CD4-positive, alpha-beta T cell treated with Interleukin-6 at 100 ng/mL for 8 hours (primary cell): ENCODE measurements at places on chromosomes 16 and 17.

DNA sequence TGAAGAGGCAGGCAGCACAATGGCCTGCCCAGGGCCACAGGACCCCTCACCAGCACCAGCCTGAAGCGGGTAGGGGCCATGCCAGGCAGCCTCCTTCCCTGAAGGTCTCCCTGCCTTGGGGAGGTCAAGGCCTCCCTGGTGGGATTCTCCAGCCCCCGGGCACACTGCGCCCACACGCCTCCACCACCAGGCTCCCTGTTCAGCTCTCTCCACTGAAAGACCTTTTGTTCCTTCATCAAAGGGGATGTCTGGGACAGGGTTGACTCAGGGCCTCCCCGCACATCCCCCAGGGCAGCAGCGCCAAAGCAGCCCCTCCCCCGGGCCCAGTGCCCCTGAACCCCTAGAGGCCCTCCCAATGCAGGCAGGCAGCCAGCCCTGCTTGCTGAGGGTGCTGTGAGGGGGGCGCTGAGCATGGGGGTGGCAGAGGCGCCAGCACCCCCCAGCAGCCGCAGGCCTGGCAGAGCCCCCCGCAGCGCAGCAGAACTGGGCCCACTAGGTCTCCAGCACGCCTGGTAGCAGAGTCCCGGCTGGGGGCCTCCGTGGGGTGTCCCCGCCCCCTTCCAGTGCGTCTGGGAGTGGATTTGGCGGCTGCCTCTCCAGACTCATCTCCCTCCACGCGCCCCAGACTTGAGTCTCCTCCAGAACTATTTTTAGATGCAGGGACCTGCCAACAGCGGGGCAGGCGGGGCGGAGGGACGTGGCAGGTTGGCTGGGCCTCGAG, 13.1 kb downstream of the BCAR1 start:
- no peak for DNase-seq

- no peak for DNase-seq
Measured at GRCh38 chr17:66335797-66336196, 33.4 kb downstream of the PRKCA start.

GRCh38 chr16:58152246-58152868, 23.2 kb upstream of the CFAP20 start:
- DNase-seq = no peak

DNA sequence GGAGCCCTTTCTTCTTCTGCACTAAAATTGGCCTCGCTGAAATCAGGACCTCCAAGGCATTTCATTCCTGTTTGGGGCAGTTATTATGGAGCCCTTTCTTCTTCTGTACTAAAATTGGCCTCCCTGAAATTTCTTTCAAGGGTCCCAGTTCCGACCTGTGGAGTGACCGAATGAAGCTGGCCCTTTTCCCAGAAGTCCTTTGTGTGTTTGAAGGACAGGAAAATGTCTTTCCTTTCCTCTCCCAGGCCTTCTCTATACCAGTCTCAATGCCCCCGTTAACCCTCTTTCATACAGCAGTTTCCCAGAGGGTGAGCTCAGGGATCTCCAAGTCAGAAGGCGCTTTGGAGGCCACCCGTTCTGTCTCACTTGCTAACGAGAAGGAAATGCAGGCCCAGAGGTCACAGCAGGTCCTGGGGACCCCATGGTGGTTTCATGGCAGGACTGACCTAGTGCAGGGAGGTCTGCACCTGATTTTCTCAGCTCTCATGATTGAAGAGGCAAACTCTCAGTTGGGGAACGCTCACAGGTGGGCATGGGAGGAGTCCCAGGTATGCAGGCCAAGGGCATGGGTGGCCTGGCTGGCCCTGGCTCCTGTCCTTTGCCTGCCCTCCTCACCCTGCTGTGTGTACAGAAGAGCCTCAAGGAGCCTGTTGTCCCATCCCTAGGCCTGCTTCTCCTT, 37.1 kb upstream of the DOC2B start:
- DNase-seq = no peak

- no peak for DNase-seq
Measured at GRCh38 chr16:78448658-78449271, 349.3 kb downstream of the WWOX start.

DNA sequence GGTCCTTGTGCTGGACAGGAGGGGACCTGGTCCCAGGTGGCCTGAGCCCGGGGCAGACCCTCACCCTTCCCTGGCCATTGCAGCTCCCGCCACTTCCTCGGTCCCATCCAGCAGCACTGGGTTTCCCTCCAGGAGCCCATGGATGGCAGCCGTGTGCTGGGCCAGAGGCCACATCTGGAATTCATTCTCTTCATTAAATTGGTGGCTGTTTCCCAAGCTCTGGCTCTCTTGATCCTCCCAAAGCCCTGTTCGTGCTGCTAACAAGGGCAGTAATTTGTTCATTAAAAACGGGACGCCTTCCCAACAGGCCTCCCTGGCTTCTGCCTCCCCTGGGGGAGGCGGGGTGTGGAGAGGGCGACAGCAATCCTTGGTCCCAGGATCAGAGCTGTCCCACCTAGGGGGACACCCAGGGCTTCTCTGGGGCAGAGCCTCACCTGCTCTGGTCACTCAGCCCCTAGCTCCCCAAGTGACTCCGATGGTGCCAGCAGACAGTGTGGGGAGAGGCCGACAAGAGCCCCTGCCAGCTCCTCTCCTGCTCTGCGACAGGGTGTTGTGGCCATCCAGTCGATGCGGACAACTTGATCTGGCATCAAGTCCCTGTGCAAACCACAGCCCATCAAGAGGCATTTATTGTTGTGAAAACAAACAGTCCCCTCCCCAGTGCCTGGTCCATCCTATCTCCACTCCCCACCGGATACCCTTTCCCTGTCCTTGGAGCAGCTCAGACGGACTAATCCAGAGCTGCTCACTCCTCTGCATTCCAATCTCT, 44.0 kb downstream of the SDK2 start:
- no peak for DNase-seq

DNA sequence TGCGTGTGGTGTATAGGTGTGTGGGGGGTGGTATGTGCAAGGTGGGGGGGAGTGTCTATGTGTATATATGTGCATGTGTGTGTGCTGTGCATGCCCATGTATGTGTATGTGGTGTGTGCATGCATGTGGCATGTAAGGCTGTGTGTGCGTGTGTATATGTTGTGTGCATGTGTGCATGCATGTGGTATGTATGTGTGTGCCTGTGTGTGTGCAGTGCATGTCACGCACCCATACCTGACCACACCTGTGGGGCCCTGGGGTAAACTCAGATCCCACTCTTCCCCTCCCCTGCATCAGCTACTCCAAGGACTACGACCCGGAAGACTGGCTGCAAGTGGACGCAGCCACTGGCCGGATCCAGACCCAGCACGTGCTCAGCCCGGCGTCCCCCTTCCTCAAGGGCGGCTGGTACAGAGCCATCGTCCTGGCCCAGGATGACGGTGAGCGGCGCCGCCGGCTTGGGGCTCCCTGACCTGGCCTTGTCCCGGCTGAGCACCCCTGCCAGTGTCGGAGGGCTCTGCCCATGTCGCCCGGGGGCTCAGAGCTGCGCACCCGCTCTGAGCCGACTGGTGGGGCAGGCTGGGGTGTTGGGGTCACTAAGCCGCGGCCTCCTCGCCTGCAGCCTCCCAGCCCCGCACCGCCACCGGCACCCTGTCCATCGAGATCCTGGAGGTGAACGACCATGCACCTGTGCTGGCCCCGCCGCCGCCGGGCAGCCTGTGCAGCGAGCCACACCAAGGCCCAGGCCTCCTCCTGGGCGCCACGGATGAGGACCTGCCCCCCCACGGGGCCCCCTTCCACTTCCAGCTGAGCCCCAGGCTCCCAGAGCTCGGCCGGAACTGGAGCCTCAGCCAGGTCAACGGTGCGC, 9.1 kb downstream of the SLC22A31 start:
- DNase-seq = no peak

GRCh38 chr16:4991754-4992153, 33.6 kb downstream of the SEC14L5 start:
- no peak for DNase-seq

DNA sequence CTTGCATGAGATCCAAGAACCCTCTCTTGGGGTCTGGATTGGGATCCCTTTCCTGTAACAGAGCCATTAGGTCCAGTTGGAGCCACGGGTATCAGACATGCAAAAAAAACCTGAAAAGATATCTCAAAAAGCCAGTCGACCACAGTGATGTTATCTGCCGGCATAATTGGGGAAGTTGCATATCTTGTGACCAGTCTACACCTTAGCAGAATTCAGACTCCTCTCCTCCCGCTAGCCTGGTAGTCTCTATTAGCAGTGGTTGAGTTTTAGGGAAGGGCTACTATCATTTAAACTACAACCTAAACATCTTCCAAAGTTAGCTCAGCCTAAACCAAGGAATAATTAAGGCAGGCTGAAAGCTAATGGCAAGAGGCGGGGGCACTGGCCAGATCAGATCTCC, 16.2 kb upstream of the PSMD7 start:
- no peak for DNase-seq

GRCh38 chr17:8593830-8594229, 36.7 kb downstream of the MYH10 start:
- DNase-seq = no peak

- DNase-seq = no peak
Measured at GRCh38 chr17:82017612-82018151, 5.0 kb downstream of the CENPX start.

- DNase-seq = no peak
Measured at GRCh38 chr16:66359012-66359411, 7.5 kb upstream of the CDH5 start.

DNA sequence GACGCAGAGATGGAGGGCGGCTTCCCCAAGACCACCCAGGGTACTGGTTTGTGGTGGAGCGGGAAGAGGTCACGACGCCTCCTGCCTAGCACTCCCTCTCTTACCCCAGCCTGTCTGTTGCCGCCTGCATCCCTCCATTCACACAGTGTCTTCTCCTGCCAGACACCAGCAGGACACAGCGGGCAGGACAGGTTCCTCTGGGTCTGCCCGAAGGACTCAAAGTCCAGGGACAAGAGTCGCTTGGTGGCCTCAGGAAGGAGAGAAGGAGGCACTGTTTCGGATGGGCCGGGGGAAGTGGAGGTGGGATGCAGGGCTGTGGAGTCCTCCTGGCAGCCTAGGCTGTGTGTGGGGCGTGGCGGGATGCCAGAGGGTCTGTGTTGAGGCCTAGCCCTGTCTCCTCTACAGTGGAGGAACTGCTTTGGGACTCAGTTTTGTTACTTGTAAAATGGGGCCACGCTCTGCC, 19.6 kb upstream of the TNS4 start:
- DNase-seq = no peak

DNA sequence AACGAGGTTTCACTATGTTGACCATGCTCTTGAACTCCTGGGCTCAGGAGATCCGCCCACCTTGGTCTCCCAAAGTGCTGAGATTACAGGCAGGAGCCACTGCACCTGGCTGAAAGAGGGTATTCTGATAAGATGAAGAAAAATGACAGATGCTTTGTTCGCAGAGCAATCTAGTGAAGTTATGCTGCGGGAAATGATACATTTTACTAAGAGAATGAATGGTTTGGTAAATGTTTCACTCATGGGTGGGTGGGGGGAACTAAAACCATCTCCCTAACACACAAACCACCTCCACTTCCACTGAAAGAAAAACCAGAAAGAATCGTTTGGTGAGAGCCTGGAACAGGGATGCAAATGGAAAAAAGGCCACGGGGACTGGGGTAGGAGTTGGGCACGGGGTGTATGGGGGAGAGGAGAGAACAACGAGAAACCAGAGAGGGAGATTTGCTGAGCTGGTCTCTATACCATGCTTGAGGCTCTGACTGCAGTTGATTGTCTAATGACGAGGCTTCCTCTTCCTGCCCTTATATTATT, 19.0 kb upstream of the XYLT2 start:
- no peak for DNase-seq

DNA sequence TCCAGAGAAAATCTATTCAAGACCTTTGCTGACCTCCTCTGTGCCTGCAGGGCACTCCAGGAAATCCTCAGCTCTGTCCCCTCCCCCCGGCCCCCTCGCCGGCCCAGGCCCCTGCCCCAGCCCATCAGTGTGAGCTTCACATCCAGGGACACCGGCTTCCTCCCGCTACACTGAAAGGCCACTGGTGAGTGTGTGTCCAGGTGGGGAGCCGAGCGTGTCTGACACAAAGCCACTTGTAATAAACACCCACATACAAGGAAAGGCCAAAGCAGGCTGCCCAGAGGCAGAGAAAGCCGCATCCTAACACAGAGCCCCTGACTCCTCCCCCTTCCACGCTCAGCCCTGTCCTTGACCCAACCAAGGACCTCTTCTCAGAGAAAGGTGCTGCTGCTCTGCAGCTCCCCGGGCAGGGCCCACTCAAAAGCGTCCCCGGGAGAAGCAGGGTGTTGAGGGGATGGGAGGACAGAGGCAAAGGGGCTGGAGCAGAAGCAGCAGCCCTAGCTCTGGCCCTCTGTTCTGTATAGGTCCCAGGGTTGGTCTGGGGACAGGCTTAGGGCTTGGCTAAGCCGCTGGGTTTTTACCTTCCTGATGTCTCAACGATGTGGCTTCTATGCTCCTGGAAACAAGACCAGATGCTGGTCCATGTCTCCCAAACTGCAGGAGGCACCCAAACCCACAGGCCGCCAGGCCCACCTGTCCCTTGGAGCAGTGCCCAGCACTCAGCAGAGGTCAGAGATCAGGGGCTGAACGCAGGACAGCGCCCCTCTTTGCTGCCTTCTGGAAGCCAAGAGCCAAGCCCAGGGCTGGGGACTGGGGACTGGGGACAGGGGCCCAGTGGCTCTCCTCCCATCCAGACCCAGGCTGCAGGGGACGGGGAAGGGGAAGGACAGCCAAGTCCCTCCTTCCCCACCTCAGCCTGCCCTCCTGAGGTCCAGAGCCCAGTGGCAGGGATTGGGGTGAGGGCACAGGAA, 15.3 kb downstream of the MNT start:
- DNase-seq = no peak

DNA sequence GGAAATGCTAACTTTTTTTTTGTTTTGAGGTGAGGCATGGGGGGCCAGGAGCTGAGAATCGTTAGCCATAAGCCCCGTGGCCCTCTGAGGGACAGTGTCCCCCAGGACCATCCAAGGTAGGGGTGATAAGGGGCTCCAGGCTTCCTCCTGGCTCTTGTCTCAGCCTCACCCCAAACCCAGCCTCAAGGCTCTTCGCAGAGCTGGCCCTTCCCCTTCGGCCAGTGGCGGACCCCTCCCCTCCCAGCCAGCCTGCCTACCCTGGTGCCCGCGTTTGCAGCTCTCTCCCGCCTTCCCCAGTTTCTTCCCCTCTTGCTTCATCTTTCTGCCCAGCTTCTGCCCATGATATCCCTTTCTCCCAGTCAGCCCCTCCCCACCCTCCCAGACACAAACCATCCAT, 22.7 kb upstream of the ATP2A3 start:
- no peak for DNase-seq

DNA sequence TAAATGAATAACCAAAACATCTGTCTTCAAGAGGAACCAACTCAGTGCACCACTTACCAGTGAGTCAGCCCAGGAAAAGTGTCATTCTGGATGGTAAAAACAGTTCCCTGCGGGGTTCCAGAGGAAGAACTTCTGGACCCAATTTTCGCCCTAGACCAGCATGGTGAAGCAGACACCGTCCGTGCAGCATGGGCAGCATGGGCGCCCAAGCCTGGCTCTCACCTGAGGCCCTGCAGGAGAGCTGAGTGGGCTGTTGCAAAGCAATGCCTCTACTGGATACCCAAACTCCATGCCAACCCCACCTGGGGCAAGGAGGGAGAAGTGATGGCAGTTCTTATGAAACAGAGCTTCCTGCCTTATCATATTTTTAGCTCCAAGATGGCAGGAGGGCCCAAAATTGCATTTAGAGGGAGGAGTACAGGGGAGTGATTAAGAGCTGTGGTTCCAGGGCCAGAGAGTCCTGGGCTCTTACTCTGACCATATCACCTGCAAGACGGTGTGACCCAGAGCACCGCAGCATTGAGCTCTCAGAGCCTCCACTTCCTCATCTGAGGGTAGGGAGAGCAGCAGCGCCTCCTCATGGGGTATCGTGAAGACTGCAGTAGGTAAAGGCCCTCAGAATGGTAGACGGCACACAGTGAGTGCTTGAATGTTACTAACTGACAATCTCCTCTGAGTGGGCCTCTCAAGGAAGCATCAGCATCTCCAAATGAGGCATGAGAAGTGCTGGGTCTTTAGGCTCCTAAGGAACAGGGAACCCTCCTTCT, 16.6 kb upstream of the INPP5K start:
- peak; percentile 36 for DNase-seq
